Activated T-cell treated with anti-CD3 and anti-CD28 coated beads for 4 hours (primary cell): ENCODE measurements at places on chromosomes 2 and 18.

DNA sequence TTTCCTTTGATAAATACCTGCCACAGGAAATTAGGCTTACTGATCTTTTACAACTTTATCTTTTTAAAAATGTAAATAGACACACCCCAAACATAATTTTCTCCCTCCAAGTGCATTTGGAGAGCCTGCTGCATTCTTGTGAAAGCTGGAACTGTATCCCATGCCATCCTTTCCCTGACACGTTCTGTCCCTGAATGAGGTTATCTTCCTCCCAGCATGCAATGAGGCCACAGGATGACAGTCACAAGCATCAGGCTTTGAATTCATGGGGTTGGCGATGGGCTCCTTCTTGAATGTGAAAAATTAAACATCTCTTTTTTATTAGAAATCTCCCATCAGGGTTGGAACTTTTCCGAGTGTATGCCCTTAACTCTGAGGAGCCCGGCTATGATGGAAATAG is 77.8 kb downstream of the CTAGE1 start:
- DNase-seq: no peak

DNA sequence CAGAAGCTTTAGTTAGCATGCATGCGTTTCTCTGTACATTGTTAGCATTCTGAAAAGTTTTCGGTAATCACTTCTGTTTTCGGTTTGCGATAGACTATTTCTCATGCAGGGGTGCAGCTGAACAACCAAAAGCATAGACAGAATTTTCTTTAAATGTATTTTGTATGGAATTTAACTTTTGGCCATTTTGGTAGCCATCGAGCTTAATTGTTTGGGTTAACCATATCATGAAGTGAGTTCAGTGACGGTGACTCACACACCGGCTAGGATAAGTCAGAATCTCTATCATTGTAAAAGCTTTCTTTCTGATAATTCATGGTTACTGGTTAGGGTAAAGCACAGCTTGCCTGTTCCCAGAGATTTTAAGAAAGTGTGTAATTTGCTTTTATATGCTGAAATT is 107.2 kb downstream of the CD226 start:
- DNase-seq: no peak

DNA sequence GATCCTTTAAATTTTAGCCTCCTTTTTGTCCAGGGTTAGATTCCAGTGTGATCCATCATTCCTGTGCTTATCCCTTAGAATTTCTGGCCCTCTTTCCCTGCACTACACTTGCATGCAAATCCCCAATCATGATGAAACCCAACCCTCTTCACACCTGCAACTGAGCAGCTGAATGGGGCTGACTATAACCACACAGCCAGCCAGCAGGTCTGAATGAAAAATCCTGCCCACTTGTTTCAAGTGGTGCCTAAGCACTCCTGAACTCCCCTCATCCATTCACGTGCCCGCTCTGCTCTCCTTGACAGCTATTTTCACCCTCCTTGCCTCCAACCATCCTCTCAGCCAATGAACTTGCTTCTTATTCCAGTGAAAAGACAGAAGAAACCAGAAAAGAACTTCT is 80.5 kb upstream of the AFF3 start:
- no peak for DNase-seq

GRCh38 chr18:75097491-75098225 is 111.3 kb downstream of the PTGR3 start:
- no peak for DNase-seq

DNA sequence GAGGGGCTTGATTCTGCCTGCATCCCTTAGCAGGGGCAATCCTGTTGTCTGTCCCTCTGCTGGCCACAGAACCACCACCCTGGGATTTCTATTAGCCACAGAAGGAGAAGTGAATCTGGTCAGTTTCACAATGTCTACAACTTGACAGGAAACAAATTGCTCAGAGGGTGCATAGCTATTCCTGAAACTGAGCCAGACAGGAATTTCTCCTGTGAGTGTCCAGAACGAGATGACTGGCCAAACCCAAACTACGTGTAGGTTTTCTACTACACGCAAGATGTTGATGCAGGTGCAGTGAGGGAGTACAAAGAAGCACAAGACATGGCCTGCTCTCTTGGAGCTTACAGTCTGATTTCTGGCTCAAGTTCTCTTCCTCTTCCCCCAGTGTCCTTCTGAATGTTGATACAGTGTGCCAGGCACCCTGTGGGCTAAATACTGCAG is 201.9 kb downstream of the CLIP4 start:
- DNase-seq: no peak

- peak; percentile 59 for DNase-seq
Observed at GRCh38 chr2:37389989-37390765, 45.7 kb downstream of the QPCT start.

- no peak for DNase-seq
Observed at GRCh38 chr2:160646684-160647444, 153.3 kb upstream of the RBMS1 start.

DNA sequence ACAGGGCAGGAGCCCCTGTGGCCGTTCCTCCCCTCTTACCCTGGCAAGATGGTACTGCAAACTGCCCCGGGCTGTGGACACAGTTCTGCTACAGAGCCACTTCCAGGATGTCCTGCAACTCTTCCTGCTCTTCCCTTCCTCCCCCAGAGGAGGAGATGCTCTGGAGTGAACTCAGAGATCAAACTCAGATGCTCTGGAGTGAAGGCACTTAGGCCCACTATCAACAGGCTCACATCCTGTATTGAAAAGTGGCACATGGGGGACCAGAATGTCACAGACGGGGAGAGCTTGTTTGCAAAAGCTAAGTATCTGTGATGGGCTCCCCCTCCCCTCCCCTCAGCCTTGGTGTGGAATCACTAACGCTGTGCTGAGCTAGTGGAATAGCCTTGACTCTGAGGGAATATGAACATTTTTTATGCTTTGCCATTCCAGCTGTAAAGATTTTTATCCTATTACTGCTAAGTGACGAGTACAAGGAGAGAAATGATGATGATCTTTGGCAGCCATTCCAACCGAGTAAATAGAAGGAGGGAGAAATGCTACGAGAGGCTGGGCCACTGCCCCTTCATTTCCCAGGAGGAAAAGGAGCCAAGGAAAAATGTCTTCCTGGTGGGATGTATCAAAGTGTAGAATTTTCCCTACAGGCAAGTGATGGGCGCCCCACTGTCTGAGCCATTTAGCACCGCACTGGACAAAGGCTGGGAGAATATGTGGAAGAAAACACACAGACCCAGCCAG is 152.6 kb downstream of the GALNT14 start:
- DNase-seq: no peak

GRCh38 chr2:69482471-69482870 is 45.2 kb upstream of the NFU1 start:
- no peak for DNase-seq

DNA sequence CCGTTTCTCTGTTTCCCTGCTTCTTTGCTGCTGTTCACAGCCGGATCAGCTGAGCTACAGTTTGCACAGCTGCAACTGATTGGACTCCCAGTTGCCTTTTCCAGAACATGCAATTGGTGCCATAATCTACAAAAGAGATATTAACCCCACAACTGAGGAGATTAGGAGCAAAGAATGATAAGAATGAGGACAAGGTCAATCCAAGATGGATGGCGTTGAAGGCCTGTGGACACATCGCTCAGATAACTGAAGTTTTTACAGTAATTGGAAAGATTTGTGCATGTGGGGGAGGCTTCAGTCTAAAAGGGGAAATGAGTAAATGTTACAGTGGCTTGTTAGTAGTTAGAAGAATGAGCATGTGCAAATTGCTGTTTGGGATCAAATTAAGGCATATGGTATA is 263.2 kb downstream of the TGIF1 start:
- no peak for DNase-seq

DNA sequence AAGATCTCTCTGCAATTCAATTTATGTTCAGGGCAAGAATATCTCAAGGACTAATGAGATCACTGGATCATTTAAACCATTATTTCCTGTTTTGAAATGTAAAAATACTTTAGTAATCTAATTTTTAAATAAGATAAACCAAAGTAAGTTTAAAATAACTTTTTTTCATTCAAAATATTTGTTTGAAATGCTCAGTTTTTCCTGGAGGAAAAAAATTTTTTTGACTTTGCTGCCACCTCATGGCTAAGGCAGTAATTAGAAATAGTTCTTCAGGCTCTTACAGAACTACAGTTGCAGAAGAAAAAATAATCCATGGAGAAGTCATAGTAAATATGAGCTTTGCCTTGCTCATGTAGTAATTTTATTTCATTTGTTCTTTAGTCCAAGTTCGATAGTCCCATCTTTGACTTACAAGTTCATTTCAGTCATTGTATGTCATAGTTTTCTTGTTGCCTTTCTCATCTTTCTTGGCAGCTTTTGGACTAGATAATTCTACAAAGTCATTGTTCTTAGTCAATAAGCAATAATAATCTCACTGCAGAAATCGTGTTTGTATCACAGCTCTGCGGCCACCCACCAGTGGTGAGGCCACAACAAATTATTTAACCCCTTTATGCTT is 127.4 kb downstream of the DPP4 start:
- no peak for DNase-seq

DNA sequence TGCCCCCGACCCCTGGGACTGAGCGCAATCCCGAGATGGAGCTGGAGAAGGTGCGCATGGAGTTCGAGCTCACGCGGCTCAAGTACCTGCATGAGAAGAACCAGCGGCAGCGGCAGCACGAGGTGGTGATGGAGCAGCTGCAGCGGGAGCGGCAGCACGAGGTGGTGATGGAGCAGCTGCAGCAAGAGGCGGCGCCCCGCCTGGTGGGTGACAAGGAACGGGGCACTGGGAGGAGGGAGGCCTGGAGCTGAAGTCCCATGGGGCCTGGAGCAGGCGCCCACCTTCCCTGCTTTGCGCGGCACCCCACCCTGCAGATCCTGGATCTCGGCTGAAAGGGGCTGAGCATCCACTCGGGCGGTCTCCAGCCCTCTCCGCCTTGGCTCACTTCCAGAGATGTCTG is 1.2 kb downstream of the TMEM247 start:
- no peak for DNase-seq

DNA sequence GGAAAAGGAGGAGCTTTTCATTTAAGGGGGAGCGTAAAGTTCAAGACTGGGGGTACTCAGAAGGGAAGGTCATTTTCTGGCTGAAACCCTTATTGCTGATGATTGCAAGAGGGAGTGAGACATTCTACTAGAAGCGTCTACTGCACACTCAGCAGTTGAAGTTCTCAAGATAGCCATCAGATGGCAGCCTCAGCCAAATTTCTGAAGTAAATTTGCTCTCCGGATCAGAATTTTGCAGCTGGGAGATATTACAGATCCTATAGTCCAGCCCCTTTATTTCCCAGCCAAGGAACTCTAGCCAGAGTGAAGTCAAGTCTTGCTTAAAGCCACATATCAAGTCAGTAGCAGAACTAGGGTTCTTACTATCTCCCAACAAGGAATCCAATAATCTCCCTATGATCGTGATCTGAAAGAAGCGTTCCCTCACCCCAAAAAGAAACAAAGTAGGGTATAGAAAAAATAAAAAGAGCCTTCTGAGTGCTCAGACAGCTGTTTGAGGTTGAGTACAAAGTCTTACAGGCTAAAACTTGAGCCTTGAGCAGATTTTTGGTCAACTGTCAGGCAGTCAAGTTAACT is 24.0 kb downstream of the RAX start:
- no peak for DNase-seq

GRCh38 chr2:25055376-25055920 is 13.6 kb downstream of the EFR3B start:
- DNase-seq: no peak

DNA sequence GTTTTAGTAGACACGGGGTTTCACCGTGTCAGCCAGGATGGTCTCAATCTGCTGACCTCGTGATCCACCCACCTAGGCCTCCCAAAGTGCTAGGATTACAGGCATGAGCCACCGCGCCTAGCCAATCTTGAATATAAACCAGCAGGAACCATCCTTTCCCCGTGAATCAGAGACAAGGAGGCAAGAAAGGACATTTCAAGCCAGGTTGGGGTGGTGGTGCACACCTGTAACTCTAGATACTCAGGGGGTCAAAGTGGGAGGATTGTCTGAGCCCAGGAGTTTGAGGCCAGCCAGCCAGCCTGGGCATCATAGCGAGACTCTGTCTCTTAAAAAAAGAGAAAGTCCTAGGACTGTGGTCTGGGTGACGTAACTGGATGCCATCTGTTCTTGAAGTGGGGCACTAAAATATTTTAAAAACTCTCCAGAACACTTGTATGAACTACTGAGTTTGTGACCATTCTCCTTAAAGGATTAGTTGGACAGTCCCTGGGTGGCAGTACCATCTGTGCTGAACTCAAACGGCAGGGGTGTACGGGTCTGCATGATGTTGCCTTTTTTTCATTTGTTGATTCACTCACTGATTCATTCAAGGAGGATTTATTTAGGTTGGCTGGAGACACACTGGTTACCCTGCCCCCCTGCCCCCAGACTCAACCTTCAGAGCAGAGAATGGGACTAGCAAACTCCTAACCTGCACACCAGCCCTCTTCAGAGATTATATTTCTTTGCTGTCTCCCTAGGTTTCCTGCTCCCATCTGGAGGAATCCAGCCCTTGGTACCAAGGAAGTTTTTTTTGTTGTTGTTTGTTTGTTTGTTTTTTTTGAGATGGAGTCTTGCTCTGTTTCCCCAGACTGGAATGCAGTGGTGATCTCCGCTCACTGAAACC is 2.9 kb upstream of the TLX2 start:
- no peak for DNase-seq

GRCh38 chr2:63710732-63711131 is 122.0 kb downstream of the MDH1 start:
- DNase-seq: no peak

GRCh38 chr18:8513249-8513648 is 96.0 kb upstream of the RAB12 start:
- DNase-seq: no peak

DNA sequence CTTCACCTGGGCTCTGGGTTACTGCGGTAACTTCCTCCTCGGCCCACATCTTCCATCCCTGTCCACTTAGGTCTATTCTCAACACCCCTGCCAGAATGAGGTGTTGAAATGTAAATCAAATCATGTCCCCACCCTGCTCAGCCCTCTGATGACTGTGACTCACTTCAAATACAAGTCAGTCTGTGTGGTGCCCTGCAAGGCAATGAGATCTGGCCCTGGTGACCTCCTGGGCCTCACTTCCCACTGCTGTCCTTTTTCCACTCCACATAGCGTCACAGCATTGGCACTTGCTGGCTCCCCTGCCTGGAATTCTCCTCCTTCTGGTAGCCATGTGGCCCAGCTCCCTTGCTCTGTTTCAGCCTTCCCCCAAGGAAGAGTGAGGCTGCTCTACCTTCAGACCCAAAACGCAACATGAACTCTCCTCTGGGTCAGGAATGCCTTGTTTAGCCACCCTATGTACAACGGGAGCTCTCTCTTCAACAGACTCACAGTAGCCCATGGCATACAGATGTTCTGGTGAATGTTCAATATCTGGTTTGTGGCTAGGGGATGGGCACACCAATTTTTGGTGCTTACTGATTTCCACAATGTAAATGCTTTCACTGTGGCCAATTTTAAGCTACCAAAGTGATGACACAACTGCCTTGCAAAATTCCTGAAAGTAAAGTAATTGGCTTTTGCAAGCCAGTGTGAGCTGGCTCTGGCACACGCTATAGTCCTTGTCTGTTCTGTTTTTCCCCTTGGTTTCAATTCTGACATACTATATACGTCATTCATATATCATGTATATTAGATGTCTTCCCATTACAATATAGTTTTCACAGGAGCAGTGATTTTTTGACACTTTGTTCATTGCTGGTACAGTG is 550.3 kb upstream of the HS6ST1 start:
- no peak for DNase-seq

- peak; percentile 28 for DNase-seq
Observed at GRCh38 chr2:136305517-136306192, 187.7 kb upstream of the CXCR4 start.

GRCh38 chr2:224221455-224221913 is 180.4 kb downstream of the FAM124B start:
- no peak for DNase-seq

- DNase-seq: no peak
Observed at GRCh38 chr2:212974692-212975091, 176.7 kb downstream of the IKZF2 start.

- DNase-seq: no peak
Observed at GRCh38 chr2:125280265-125280664, 1255.2 kb downstream of the CNTNAP5 start.
